ENCODE measurements at places on chromosomes 2 and 18.
A peak's percentile ranks its signal among the peaks of the same experiment; 100 is the strongest.

- no peak for DNase-seq
These were observed 95.4 kb downstream of the PLEKHM3 start for GRCh38 chr2:207929923-207930322.

GRCh38 chr2:174052584-174052976 lies 87.4 kb upstream of the SP3 start:
- DNase-seq = no peak

DNA sequence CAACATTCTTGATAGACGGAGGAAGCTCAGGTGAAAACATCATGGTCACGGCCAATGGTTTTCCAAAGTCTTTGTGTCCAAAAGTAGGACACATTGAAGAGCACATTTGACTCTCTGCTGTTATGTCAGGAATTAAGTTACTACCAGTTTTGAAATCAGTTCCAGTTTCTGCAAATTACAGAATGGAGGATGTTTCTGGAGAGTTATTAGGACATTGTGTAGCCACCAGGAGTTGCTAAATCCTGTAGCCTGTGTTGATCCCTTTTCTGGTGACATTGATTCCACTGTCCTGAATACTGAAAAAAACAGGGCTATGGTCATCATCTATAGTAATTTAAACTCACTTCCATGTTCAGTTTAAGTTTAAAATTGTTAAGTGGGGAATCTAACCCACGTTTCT lies 15.3 kb downstream of the UPP2 start:
- DNase-seq = no peak

- DNase-seq = no peak
These were observed 1459.8 kb upstream of the ACVR2A start for GRCh38 chr2:146385031-146385430.

GRCh38 chr2:79370976-79371538 lies 141.8 kb upstream of the CTNNA2 start:
- no peak for DNase-seq

GRCh38 chr2:7052404-7052803 lies 135.2 kb downstream of the RNF144A start:
- DNase-seq = no peak

DNA sequence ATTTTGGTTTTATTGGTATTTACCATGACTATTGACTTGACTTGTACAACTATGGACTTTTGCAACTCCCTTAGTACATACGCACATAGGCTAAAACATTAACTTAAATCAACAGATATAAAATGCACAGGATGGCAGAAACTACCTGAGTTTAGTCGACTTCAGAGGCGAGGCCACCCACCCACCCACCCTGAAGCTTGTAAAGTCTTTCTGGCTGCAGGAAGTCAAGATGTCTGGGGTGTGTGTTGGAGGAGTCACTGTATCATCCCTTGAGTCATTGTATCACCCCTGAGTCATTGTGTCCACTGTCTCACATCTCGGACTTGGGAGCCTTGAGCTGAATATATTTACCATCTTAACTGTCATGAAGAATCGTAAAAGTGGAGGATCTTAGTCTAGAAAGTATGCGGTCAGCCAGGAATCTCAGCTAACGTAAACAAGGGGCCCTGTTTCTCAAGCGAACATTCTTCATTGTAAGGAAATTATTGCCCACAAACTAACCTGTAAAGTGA lies 140.0 kb upstream of the ST6GAL2 start:
- DNase-seq = peak; percentile 88

- DNase-seq = no peak
These were observed 21.1 kb upstream of the NOSTRIN start for GRCh38 chr2:168781191-168781817.

- no peak for DNase-seq
These were observed 630.8 kb upstream of the PIK3C3 start for GRCh38 chr18:41324020-41324791.

DNA sequence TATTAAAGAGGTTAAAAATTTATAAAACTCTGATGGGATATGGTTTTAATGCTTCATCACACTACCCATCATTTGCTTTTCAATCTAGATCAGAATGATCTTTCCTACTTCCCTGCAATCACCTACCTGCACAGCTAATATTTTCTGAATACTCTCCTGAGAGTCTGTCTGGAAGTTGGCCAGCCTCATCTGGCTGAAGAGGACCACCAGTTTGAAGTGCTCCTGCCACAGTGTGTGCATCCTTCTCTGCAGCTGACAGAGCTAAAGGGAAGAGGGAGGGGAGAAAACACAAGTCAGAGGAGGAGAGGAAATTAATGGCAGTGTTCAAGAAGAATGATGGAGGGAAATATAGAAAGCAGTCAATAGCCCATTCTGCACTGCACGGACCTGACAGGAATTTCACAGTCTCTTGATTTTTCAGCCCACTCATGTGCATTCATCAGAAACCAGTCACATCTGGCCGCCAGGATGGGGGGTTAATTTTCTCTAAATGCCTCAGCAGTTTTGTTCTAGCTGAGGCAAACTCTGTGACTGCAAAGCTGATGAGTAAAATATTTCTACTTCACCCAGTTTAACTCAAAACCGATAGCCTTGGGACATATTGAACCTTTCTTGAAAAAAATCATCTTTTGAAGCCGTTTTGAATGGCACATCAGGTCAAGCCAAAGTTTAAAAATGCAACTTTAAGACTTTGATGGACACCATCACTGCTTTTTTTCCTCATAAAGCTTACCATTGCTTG lies 201.8 kb upstream of the KLHL14 start:
- DNase-seq = no peak

DNA sequence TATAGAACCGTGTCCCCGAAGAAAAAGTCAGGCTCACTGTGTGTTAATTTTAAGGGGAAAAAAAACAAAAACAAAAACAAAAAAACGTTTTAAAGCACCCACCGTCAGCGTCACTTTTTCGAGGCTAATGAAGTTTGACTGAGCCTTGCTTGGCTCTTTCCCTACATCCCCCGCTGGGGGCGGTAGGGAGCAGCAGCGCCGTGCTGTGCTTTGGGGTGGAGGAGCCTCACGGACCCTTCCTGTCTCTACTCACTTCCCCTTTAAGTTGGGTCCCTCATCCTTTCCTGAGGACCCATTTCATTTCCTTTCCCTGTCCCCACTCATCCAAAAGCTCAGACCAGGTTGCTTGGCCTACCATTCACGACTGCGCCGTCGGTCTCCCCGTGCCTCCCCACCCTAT lies 82.8 kb upstream of the RPL31 start:
- no peak for DNase-seq
